GM20000 (cell line): ENCODE measurements at places on chromosomes 3 and 15.

GRCh38 chr3:40681658-40682055 is 156.9 kb downstream of the ZNF621 start:
- no peak for DNase-seq

DNA sequence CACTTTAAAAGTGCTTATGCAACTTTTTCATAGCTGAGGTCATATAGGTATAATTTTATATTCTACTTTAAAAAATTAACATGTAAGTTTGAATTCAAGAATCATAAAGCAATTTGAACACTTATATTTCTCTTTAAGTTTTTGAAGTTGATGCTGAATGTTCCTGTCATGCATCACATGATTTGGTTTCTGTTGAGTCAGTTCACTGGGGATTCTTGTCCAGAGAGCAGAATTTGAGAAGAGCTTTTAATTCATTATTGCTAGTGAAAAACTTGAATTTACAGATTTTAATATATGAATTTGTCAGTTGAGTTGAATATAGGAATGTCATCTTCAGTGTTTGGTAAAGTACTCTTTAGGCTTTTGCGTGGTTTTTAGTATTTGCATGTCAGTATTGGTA is 7.9 kb downstream of the SLC25A26 start:
- no peak for DNase-seq

- no peak for DNase-seq
These were observed 108.5 kb downstream of the FILIP1L start for GRCh38 chr3:100005665-100006393.

- DNase-seq, result no peak
These were observed 38.6 kb upstream of the CSPG4 start for GRCh38 chr15:75751116-75751875.

DNA sequence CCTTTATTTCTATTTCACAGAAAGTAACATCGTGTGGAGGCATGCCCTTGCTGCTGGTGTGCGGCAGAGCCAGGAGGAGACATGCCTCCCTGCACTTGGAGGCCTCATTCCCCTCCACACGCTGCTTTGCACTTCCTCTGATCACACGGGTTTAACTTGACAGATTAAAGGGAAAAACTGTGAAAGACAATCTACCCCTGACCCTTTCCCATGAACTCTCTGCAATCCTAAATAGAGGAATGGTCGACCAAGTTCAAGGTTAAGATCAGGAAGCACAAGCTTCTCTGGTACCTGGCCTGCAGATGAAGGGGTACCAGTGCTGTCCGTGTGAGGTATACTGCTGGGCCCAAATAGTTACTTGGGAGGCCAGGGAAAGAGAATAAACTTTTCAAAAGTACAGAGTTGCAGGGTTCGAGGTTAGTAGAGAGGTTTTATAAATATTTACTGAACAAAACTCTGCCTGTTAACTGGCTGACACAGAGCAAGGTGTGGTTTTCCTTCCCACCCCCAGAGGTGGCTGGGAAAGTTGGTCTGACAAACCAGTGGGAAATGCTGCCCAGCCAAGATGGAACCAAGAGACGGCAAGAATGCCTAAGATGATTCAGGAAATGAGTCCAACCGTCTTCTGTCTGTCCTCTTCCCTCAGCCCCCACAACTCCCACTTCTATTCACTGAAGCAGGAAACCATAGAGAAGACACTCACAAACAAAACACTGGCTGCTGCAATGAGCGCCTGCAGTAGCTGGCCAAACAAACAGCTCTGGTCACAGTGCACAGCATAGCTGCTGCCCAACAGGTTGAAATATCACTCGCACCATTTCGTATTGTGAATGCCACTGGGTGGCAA is 79.6 kb downstream of the IGF2BP2 start:
- peak; percentile 26 for DNase-seq

DNA sequence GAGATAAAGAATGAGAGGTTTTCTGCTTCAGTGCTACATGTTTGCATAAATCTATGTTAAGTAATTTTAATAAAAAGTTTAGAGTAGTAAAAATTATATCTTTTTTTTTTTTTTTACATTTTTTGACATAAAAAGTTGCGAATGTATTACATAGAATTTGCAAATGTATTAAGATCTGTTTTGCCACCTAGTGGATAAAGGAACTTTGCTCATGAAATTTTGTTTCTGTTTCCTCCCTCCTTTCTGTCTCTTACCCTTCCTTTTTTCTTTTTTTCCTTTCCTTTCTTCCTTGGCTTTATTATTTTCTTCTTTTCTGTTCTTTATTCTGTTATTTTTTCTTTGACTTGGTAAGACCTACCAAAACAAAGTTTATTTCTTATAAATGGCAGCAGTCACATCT is 58.5 kb upstream of the UTS2B start:
- no peak for DNase-seq

- DNase-seq, result no peak
These were observed 469.7 kb downstream of the PDCD6IP start for GRCh38 chr3:34268032-34268709.

DNA sequence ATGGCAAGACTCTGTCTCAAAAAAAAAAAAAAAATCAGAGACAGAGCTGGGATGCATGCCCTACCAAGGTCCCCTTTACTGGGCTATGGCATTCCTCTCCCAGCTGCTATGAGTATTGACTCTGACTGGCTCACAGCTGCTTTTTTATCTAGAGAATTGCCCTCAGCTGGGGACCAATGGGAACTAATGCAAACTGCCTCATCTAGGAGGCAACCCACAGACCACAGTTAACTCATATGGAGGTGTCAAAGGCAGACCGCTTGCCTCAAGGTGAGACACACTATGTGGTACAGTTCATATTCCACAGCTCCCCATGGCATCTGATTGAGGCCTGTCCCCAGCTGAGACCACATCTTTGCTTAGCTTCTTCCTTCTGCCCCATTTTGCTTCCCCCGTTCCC is 183.5 kb upstream of the EOMES start:
- no peak for DNase-seq
